ENCODE measurements at places on chromosomes 7 and 10.

DNA sequence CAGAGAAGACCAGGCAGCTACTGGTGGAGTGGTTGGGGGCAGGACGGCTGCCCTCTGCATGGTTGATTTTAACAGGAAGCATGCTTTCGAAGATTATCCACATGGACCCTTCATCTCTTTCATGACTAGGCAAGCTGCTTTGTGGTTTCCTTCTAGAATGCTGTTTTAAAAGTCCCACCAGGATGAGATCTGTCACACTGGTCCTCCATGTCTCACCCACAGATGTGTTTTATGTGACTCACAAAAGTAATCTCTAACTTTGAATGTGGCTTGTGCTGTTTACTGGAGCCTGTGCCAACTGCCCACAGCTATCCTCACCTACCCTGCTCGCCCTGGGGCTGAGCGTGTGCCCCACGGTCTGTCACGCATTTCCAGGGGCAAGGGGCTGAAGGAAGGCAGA is 188.8 kb downstream of the GFRA1 start:
- no peak for DNase-seq

GRCh38 chr7:156162451-156162850 is 350.2 kb upstream of the SHH start:
- no peak for DNase-seq

DNA sequence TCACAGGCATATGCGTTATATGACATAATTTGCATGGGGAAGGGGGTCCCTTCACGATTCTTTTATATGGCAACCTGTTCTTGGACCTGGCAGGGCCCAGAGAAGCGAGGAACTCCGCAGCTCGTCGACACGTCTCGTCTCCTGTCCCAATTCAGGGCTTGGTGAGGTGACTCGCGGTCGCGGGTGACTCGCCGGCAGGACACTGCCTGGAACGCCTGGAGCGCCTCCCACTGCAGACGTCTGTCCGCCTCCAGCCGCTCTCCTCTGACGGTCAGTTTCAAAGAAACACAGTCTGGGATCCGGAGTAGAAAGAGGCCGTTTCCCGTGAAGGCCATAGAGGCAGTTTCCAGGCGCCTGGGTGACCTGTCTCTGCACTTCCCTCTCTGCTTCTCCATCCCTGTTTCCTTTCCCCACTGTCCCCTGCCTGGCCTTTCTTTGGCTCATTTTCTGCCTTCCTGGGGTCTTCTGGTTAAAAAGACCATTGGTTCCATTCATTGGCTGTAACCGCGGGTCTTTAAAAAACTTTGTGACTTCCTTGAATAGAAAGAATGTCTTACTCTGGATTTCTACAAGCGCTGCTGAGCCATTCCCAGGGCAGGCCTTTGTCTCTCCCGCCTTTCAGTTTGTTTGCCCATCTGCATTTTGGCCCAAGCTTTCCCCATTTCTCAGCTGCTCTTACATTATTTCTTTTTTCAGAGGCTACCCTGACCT is 1.2 kb downstream of the UPP1 start:
- no peak for DNase-seq

GRCh38 chr10:3780021-3780770 is 4.8 kb downstream of the KLF6 start:
- DNase-seq: no peak

DNA sequence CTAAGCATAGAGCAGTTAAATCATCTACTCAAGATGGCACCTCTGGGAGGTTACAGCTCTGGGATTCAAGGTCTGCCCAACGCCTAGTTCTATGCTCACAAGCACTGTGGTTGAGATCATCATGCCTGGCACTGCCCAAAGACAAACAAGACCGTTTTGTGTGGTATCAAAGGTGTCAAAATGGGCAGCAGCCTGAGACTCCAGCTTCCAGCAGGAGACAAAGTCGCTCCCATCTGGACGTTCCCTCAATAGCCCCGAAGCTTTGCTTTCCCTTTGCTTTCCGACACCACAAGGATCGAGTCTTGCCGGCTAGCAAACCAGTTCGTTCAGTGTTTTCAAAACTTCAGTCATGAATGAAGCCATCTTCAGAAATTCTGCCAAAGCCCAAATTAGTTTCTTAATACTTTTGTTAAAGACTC is 5.1 kb downstream of the HABP2 start:
- no peak for DNase-seq

- no peak for DNase-seq
These were observed 494.0 kb downstream of the MAGI2 start for GRCh38 chr7:78959477-78959876.

Measured in NCI-H1105 (cell line).